Stimulated activated CD8-positive, alpha-beta memory T cell treated with anti-CD3 and anti-CD28 coated beads, Interleukin-15, amount 100 ng/mL, for 24 hours (primary cell): ENCODE measurements at places on chromosomes 11 and 22.

DNA sequence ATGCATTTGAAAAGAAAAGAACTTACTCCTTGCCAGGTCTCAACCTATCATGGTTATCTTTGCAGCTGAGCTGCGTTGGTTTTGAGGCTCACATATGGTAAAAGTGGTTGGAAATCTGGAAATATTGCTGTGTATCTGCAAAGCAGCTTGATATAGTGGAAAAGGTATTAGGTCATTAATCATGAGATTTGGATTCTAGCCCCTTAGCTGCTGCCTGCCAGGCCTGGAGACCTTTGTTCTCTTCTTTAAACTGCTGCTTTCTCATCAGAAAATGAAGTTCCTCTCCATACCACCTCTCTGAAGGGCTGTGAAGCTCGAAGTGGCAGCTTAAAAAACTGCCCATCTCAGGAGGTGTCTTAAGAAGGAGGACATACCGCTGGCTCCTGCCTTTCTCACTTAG is 5.7 kb downstream of the PPARA start:
- DNase-seq: no peak

DNA sequence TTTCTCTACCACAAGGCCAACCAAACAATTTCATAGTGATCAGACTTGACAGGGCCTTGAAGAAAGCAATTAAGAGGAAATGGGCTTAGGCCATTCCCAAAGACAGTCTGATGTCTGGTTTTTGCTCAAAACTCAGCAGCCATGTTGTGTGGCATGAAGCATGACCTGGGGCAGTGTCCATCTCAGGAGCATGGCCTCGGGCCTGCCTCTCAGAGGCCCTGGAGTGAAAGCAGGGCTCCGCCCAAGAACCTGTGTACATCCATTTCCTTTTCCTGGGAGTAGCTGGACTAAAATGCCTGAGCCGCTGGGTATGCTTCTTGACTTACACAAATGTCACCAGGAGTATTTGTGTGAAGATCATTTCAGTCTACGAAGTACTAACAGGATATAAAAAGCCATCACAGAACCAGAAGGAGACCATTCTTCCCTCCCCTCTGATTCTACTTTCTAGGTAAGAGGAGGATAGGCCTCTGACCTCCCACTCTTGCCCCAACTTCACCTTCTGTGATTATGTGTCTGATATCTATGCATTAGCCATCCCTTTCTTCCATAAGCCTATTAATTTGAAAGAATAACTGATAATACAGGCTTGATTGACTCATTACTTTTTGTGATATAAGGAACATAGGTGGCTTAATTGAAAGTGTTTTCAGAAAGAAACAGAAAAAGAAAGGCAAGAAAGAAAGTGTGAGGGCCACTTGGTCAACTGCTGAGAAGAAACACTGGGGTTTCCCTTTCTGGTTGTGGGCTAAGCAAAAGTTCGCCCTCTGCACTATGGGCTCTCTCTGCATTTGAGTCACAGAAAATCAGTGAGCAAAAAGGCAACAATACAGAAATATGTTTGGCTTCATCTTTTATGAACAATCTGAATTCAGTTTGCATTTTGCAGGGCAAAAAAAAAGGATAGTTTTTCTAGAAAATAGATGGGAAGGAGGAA is 188.6 kb upstream of the MTMR2 start:
- no peak for DNase-seq

DNA sequence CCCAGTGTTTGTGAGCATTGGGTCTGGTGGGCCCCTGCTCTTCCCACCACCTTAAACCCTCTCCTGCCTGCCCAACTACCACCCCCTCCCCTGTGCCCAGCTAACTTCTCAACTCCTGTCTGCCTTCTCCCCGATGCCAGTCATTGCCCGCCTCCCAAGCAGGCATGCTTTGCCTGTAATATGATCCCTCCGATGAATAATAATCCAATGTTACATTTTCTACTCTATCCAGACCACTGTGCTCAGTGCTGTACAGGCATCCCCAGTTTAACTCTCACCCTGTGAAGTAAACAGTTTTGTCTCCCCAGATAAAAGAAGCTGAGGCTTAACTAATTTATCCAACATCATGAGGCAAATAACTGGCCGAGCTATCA is 35.5 kb upstream of the OLFML1 start:
- no peak for DNase-seq

- no peak for DNase-seq
These were observed 5.2 kb upstream of the RAB3IL1 start for GRCh38 chr11:61922539-61922938.

DNA sequence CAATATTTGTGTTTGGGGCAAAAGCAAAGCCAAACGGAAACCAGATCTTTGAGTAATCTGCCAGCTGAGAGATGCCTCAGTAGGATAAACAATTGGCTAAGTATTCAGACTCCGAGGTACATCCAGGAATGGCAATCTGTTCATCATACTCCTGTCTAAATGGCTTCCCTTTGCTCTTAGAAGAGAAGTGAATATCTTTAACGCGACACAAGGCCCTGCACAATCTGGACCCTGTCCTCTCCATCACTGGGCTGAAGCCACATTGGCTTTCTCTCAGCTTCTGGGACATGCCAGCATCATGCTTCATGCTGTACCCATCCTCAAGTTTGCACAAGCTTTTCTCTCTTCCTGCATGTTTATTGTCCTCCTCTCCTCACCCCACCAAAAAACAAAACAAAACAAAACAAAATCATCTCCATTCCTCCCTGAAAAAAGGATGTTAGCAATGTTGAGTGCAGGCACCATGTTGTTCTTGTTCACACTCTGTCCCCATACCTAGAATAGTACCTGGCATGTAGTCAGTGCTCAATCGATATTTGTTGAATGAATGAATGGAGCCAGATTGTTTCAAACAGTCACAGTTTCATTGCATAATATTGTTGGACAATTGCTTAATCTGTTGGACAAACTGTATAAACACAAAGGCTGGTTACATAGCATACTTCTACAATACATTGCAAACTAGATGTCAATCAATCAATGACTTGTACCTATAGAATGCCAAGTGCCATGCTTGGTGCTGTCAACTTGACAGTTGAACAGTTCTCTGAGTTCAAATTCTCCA is 38.2 kb upstream of the SESN3 start:
- no peak for DNase-seq

DNA sequence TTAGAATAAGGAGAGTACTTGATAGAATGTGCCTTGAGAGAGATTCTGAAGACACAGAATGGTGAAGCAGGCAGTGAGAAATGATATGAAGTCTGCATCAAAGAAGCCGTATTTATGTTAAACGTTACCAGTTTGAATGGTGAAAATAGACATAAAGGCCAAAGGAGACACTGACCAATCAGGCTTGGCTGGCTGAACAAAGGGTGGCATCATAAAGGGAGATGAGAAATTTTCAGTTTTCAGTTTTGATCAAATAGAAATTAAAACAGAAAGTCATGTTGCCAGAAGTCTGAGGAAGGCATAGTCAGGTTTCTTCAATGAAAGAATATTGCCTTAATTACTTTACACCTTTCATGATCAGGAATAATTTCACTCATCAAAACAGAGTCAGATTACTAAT is 6.6 kb downstream of the OR51F1 start:
- no peak for DNase-seq

GRCh38 chr11:25180187-25180586 is 683.3 kb downstream of the LUZP2 start:
- no peak for DNase-seq

- no peak for DNase-seq
These were observed 6.8 kb upstream of the ANKRD13D start for GRCh38 chr11:67282155-67282875.

DNA sequence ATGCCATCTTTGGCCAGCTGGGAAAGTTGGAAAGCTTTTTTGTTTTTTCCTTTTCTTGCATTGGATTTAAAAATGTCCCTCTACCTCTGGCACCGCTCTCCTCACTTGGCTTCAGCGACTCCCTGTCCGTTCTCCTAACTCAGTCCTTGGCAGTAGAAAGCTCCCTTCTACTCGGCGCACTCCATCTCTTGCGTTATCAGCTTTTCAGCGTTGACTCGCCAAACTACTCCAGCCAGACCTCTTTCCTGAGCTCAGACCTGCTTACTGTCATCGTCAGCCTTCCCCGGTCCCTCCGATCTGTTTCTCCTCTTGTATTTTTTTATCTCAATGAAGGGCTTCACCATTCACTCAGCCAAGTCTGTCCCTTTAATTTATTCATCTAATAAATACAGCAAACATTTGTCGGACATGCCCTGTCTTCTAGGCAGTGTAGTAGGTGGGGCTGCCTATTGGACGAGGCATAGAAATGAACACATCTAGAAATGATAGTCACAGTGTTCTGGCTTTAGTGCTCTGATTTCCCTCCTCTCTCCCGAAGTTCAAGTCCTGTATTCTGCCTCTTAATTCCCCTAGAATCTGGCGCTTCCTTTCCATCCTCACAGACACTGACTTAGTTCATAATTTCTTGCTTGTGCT is 839 bp downstream of the CEP164 start:
- no peak for DNase-seq

GRCh38 chr11:12103411-12104225 is 6.8 kb upstream of the MICAL2 start:
- no peak for DNase-seq

GRCh38 chr11:1199241-1199750 is 23.6 kb upstream of the MUC5B start:
- no peak for DNase-seq

DNA sequence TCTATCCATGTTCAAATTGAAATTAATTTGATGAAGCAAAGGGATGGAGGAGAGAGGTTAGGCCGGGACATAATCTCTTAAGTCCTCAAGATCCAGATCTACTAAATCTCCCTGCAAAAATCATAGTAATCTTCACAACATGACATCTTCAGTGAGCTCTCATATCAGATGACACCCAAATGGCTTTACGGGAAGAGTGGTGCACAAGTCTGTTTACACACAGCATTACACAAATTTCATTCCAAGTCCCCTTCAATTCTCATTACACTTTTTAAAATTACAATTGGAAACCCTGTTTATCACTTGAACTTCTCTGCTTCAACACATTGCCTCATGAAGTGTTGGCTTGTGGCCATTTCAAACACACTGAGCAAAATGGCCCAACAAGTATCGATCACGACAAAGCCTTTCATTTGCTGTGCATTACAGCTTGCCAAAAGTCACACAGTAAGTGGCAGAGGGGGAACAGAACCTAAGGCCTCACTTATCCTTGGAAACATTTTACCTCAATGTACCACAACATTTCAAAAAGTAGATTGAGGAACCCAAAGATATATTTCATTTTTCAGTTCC is 17.9 kb upstream of the TPH1 start:
- no peak for DNase-seq

GRCh38 chr22:48488149-48488551 is 1339.5 kb downstream of the BRD1 start:
- DNase-seq: no peak

GRCh38 chr11:95734009-95734572 is 55.5 kb downstream of the FAM76B start:
- no peak for DNase-seq

GRCh38 chr22:36398601-36399471 is 11.1 kb upstream of the MYH9 start:
- no peak for DNase-seq

DNA sequence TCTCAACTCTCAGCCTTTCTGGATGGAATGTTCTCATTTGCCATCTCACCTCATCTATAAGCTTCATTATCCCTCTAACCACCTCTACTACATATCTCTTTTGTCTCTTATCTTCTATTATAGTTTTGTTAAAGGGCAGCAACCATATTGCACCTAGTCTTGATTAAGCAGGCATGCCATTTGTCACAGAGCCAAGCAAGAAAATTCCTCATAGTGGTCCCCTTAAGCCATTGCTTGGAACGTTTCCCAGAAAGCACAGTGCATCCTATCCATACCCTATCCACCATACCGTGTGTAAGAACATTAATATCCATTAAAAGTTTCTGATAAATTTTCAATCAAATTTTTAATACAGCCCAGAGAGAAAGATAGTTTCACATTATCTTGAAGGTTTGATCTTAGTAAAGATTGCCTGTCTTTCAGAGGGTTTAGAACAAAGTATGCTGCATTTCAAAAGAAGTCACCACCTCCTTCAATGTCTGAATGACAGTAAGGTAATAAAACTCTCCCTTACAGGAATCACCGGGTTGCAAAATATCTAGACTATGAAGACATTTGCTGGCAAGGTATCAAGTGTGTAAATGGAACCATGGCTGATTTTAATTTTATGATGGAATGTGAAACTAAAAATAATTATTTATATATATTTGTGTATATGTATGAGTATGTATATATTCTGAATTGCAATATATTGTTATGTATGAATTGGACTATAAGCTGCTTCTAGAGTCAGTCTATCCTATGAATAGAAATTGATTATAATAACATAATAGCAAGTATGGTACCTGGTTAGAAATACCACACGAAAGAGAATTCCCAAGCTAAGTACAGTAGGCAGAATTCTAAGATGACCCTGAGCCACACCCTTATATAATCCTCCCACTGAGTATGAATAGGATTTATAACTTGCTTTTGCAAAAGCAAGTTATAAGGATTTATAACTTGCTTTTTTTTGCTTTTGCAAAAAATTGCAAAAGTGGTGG is 1296.3 kb downstream of the LRRC4C start:
- DNase-seq: no peak

DNA sequence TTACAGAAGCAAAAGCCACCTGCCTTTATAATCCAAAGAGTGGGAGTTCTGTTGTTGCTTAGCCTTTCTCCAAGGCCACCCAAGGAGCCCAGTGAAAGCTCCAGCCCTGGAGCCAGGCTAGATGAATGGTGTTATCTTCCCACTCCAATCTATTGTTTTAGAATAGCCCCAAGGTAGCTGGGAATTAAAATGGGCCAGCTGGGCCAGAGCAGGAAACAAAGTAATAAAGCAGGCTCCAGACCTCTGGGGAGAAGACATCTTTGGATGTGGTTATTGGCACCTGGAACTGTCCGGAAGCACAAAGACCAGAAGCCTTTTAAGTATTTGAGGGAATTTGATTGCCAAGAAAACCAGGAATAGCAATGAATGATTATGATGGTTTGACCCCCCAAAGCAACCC is 8.8 kb downstream of the C11orf96 start:
- DNase-seq: no peak

DNA sequence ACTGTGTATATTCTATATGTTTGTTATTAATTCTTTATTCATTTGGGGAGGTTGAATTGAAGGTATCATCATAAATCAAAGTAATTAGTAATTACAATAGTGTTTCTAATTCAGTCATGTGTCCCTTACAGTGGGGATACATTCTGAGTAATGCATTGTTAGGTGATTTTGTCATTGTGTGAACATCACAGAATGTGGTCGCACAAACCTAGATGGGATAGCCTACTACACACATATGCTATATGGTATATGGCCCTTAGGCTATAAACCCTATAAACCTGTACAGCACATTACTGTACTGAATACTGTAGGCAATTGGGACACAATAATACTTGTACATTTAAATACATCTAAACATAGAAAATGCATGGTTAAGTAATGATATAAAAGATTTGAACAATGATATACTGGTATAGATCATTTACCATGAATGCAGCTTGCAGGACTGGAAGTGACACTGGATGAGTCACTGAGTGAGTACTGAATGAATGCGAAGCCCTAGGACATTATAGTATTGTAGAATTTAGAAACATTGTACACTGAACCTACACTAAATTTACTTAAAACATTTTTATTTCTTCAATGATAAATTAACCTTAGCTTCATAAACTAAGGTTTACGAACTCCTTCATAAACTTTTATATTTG is 936.2 kb upstream of the CHORDC1 start:
- DNase-seq: no peak
